ENCODE measurements at places on chromosomes 4 and X.
A peak's percentile ranks its signal among the peaks of the same experiment; 100 is the strongest.

DNA sequence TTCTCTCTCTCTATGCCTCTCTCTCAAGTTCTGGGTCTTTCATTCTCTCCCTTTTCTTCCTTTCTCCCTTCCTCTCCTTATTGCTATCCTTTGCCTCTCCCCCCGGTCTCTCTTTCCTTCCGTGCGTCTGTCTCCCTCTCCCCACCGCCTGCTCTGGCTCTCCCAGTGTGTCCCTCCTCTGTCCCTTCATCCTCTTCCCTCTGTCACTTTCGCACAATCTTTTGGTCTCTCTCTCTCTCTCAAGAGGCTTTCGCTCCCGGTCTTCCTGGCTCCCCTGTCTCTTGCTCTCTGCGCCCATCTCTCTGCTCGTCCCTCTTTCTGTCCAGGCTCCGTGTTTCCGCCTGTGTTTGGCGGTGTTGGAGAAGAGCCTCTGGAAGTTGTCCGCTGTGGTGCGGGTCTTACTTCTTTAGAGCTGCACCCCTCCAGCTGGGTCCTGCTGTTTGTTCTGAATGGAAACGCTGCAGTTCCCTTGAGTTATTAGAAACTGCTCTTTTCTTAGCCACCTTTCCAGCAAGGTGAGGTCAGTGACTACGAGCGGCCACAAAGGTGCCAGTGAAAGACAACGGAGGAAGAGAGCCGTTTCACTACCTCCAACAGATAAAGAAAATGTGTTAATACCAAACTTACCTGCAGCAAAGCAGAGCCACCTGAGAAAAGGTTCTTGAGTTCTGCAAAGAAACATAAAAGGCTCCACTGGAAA is 1.1 kb downstream of the BMPR1B start:
- DNase-seq: peak; percentile 6

DNA sequence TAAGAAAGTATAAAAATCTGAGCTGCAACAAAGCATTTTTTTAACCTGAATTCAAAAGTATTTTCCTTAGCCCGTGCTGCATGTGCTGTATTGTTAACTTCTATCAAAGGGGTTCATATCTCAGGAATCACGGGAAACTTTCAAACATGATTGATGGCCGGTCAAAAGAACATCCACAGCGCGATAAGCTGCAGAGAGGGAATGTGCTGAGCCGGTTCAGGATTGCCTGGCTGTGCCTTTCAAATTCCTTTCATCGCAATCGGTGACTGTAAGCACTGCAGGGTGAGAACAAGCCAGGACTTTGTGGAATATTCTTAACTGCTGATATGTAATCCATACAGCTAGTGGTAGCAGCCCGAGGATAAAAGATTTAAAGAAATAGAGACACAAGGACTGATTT is 210.9 kb upstream of the NOCT start:
- DNase-seq: peak; percentile 15

- DNase-seq: no peak
These were observed 110.6 kb downstream of the NEXMIF start for GRCh38 chrX:74814681-74815080.

GRCh38 chr4:3249711-3250437 is 915 bp downstream of the MSANTD1 start:
- DNase-seq: no peak

GRCh38 chr4:188534917-188535316 is 395.7 kb downstream of the TRIML1 start:
- DNase-seq: no peak

GRCh38 chrX:132819711-132820264 is 138.6 kb downstream of the HS6ST2 start:
- DNase-seq: no peak

DNA sequence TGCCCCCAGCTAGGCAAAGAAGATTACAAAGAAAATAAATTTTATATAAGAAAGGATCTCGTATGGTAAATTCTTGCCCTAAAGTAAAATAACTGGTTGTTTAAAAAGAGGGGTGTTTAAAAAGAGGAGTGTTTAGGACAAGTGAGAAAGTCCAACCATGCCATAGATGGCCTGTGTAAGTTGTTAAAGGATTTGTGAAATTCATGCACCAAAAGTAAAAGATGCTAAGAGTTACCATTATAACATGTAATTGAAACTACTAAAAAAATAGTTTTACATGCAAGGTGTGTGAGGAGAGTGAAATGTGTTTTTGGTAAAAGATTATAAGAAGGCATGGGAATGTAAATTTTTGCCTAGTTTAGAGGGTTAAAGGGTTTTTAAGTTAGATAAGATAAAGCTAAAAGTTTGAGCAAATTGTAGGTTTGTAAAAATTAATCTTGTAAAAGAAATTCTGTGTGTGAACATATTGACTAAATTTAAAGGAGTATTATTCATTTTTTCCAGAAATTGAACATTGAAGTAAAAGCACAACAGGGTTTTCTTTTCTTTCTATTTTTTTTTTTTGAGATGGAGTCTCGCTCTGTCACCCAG is 20.1 kb downstream of the HTT-AS start:
- DNase-seq: no peak

DNA sequence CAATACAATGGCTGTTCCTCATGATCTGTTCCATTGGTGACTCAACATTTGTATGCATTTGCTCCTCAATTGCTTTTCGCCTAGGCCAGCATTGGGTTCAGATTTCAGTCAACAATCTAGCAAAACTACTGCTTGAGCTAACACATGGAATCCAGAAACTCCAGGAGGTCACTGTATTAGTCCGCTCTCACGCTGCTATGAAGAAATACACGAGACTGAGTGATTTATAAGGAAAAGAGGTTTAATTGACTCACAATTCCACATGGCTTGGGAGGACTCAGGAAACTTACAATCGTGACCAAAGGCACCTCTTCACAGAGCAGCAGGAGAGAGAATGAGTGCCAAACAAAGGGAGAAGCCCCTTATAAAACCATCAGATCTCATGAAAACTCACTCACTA is 67.1 kb downstream of the RXFP1 start:
- no peak for DNase-seq

- DNase-seq: no peak
These were observed 33.2 kb downstream of the NBDY start for GRCh38 chrX:56762220-56762619.

- peak; percentile 53 for DNase-seq
These were observed 5.6 kb downstream of the PCDH10 start for GRCh38 chr4:133154725-133155124.

Data from astrocyte (in vitro differentiated cells and primary cell).